Prostate gland (tissue), 2 donors: ENCODE measurements at places on chromosomes 1 and 21. TPM values are rescaled to one million over a fixed set of nuclear protein-coding genes. Genes with fewer than 3 reads are reported as not detected.

The LCE1F gene
- not detected for total RNA-seq

- no peaks in the 10 kb centered on the region for H3K36me3 ChIP-seq
- no peak overlapping the region for H3K27ac ChIP-seq
- H3K4me3 ChIP-seq: no peak overlapping the region
- no peaks in the 10 kb centered on the region for H3K27me3 ChIP-seq
Observed at GRCh38 chr1:84174051-84174556, 30.0 kb downstream of the PRKACB start.

- no peaks in the 10 kb centered on the region for H3K27me3 ChIP-seq
- H3K4me1 ChIP-seq: no peaks in the 10 kb centered on the region
- H3K36me3 ChIP-seq: no peaks in the 10 kb centered on the region
- no peak overlapping the region for H3K27ac ChIP-seq
Observed at GRCh38 chr1:81192647-81193642, 607.8 kb upstream of the ADGRL2 start.

DNA sequence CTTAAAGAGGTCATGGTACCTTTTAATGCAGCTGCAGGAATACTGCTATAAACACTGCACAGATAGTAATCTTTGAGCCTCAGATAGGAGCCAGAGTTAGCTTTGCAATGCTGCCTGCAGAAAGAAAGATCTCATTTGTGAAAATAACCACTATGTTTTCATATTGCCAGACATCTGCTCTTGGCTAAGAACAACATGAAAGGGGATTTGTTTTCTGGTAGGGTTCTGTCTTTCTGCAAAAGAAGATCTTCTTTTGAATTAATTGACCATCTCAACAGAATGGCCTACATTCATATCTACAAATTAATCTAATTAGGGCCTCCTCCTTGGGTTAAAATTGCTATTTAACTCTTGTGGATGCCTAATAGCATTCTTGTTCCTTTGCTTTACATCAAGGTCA, 177.6 kb upstream of the DPYD start:
- no peaks in the 10 kb centered on the region for H3K4me1 ChIP-seq
- H3K36me3 ChIP-seq: no peaks in the 10 kb centered on the region
- no peaks in the 10 kb centered on the region for H3K27me3 ChIP-seq
- no peak for DNase-seq
- no peak overlapping the region for H3K27ac ChIP-seq

GRCh38 chr1:50710099-50710498, 250.0 kb downstream of the FAF1 start:
- no peaks in the 10 kb centered on the region for H3K27me3 ChIP-seq
- H3K27ac ChIP-seq: no peak overlapping the region
- H3K36me3 ChIP-seq: no peaks in the 10 kb centered on the region
- DNase-seq: no peak
